Cerebellar cortex (tissue), 1 donor: ENCODE measurements at places on chromosomes 2 and 18.

- no peak for DNase-seq
These were observed 44.7 kb upstream of the TMEM200C start for GRCh38 chr18:5939801-5940667.

DNA sequence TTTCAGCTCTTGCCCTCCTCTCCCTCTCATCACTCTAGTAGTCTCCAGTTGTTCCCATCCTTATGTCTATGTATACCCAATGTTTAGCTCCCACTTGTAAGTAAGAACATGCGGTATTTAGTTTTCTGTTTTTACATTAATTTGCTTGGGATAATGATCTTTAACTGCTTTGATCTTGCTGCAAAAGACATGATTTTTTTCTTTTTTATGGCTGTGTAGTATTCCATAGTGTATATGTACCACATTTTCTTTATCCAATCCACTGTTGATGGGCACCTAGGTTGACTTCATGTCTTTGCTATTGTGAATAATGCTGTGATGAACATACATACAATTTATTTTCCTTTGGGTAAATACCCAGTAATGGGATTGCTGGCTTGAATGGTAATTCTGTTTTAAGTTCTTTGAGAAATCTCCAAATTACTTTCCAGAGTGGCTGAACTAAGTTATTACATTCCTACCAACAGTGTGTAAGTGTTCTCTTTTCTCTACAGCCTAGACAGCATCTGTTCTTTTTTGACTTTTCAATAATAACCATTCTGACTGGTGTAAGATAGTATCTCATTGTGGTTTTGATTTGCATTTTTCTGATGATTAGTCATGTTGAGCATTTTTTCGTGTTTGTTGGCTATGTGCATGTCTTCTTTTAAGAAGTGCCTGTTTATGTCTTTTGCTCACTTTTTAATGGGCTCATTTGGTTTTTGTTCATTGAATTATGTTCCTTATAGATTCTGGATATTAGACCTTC, 179.6 kb upstream of the SLC39A10 start:
- no peak for DNase-seq

DNA sequence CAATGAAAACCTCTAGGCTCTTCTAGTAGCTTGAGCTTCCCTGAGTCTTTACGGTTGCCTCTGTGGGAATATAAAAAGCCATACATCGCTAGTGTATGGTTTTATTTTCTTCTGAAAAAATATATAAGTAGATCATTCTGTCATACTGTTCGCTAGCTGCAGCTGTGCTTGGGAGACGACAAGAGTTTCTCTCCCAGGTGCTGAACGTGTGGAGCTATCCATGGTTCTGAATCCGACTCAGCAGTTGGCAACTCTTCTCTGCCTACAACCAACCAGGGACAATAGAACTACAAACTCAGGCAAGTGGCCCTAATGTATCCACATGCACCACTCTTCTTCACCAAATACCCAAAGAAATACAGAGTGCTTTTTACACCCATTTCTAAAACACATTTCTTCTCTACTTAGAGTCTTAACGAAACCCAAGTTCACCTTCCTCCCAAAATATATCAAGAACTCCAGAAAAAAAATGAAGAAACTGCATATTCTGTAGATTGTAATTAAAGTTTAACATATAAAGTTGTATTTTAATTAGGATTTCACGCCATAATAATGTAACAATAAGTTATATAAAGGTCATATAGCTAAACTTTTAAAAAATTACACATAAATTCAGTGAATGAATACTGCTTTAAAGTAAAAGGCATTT, 2.2 kb upstream of the KCNH7 start:
- DNase-seq: peak; percentile 39

GRCh38 chr2:109396202-109397180, 217.3 kb downstream of the SEPTIN10 start:
- no peak for DNase-seq

DNA sequence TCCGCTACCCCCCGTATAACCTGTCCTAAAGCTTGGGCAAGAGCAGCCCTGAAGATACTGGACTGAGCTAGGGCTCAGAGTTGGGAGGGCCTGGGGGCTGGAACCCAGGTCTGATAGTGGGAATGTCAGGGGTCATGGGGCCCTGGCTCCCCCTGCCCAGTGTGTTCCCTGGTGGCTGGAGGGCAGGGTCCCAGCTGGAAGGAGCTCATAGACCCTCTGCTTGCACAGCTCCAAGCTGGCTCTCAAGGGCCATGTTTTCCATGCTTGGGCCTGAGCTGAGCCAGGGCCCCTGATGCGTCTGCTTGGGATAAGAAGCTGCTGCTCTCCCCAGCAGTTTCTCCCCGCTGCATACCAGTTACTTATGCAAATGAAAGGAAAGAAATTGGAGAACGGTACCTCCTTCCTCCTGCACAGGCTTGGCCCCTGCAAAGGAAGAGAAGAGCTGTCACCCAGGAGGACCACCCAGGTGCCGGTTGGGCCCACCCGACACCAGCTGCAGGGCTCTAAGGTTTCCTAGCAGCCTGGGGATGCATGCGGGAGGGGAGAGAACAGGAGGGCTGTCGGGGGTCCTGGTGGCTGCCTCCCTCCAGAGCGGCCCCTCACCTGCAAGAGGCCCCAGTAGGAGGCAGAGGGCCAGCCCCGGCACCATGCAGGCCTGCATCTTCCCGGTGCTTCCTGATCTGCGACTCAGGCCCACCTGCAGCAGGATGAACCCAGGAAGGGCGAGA, 628 bp downstream of the OTOS start:
- no peak for DNase-seq

DNA sequence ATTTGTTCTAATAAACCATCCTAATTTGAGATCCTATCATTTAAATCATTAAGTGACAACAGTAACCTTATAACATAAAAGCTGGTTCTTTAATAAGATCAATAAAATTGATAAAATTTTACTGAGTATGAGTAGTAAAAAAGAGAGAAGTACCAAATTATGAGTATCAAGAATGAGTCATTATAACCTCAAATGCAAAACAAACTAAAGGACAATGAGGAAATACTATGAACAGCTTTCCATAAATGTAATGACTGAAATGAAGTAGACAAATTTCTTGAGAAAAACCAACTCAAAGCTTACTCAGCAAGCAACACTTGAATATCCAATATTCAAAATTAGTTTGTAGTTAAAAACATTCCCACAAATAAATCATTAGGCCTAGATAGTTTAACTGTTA, 433.0 kb downstream of the ZEB2 start:
- DNase-seq: no peak

DNA sequence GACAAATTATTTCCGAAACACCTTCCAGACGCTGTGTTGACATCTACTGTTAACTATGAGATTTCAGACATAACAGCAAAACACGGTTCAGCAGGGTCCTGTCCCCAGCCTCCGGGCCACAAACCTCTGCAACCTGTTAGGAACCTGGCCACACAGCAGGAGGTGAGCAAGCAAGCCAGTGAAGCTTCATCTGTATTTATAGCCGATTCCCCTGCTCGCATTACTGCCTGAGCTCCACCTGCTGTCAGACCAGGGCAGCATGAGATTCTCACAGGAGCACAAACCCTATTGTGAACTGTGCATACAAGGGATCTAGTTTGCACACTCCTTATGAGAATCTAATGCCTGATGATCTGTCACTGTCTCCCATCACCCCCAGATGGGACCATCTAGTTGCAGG, 31.1 kb downstream of the NDUFA10 start:
- peak; percentile 71 for DNase-seq

DNA sequence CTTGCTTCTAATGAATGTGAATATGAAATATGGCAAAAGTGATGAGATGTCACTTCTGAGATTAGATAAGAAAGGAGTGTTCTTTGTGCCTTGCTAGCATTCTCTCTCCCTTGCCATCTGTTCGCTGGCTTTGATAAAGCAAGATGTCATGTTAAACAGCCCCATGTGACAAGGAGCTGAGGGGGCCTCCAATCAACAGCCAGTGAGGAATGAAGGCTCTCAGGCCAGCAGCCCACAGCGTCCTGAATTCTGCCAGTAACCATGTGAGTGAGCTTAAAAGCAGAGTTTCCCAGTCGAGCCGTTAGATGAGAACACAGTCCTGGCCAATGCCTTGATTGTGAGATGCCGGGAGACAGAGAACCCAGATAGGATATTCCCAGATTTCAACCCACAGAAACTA, 198.8 kb downstream of the IRS1 start:
- DNase-seq: no peak

DNA sequence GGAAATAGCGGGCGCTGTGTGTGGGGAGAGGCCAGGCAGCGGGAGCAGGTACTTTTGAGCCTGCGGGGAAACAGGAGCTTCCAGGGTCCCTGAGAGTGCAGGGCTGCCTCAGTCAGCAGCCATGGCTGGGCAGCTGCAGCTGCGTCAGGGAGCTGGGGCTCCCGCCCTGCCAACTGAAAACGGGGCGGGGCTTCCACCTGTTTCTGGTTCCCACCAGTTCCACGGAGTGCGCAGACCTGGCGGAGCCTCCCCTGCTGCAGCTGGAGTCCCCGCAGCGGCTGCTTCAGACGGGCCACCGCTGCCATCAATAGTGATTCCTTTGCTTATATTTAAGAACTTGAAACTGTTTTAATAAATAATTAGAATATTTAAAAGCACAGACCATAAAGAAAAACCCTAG, 30.6 kb upstream of the RPRM start:
- DNase-seq: no peak

DNA sequence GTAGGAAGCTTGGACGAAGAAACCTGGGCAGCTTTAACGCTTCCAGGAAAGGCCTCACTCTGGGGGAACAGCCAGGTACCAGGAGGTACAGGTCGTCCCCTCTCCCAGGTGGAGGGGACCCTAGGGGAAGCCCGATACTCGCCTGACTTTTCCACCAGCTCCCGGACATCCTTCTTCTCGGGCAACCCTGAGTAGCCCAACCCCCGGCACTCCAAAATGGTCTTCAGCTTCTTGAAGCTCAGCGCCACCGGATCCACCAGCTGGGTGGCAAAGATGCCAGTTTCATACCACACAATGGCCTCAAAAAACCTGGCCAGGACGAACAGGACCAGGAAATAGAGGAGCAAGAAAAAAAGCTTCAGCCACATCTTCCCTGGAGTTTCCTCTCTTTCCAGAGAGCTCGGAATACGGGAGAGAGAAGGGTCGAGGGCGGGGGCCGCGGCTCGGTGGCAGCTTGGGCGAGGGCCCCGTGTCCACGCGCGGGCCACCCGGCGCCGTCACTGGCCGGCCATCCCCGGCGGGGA, 1.1 kb downstream of the RNF103 start:
- peak; percentile 67 for DNase-seq

DNA sequence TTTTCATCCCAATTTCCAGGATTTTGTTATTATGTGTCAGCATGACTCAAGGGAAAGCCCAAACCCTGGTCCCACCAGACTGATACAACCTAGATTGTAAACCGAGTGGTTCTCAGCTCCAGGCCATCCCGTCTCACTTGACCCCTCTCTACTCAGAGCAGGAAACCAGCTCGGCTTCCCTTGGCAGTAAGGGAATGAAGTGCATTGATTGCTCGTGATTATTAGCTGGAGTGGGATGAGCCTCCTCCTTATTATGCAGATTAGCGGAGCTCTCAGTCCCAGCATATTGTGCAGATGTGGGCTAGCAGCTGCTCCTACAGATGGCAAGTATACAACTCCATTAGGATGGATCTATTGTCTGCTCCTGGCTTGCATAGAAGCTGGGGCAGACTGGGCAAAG, 167.6 kb downstream of the LNPK start:
- DNase-seq: no peak

DNA sequence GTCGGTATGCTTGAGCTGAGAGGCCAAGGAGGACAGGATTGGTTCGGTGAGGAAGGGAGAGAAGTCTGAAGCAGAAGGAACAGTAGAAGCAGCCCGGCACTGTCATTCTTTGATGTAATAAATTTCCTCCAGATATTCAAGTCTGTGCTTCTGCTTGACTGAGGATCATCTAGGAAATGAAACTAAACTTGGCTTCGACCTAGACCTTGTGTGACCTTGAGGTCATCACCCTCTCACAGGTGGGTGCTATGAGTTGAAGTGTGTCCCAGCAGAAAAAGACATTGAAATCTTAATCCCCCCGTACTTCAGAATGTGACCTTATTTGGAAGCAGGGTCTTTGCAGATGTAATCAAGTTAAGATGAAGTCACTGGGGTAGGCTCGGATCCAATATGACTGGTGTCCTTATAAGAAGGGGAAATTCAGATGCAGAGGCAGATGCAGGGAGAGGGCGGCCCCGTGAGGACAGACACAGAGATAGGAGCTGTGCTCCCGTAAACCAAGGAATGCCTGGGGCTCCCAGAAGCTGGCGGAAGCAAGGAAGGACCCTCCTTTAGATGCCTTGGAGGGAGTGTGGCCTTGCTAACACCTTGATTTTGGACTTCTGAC, 49.0 kb downstream of the PRKCE start:
- DNase-seq: no peak

DNA sequence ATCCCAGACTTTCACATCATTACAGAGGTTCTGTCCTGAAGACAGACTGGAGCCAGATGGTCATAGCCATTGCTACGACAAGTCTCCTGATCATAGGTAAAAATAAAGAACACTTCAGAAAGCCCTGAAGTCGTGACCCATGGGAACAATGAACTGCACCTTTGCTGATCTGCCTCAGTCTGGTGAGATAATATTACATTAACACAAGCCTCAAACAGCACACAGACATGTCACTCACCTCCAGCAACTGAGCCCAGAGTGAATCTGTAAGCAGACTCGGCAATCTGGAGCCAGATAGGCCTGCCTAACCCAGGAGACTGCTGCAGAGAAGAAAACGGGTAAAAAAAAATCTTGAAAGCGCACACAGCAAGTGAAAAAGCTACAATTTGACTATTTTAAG, 79.2 kb downstream of the SLC25A12 start:
- peak; percentile 29 for DNase-seq
